Upper lobe of left lung (tissue), 6 donors: ENCODE measurements at places on chromosomes 2 and 18.

DNA sequence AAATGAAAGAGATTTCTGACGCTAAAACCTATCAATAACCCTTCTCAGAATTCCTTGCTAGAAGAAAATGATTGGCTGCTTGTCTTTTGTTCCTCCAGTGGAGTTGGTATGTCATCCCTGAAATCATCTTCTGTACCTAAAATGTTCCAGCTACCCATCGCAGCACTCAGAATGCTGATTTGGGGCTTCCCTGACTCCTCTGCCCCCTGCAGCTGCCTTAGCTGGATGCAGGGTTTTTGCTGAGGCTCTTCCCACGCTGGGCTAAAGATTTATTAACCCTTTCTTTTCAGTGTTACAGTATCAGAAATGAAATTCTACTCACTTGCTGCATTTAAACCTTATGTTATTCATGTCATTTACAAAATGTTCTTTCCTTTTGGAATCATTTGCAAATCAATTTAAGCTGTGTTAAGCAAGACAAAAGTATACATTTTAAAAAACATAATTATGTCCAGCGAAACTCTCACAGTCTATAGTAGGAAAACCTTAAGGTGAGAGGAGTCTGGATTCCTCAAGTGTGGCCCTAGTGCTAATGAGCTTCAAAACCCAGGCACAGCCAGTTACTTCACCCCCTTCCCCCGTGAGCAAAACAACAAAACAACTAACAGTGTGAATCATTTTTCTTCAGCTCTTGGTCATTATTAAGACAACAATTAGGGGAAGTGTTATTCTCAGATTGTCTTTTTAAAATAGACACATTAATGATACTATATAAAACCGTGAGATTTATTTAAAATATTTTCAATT lies 32.8 kb downstream of the PKP4 start:
- no peak for DNase-seq

- no peak for DNase-seq
Observed at GRCh38 chr2:61158356-61158955, 3.5 kb upstream of the C2orf74 start.

DNA sequence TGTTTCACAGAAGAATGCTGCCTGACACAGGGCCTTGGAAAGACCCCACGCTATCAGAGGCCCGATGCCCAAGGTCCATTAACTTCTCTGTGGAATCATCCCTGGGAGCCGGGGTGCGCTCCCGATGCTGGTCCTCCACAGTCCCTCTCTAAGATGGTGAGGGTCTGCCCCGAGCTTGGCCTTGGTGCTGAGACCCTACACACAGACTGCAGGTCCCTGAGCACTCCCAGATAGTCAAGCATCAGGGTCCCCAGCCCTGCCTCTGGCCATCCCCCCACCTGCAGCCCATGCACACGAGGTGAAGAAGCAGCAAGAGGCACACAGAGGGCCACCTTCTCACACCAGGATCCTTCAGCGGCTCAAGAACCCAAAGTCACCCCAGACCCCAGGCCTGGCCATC lies 263.3 kb downstream of the MYCN start:
- no peak for DNase-seq

GRCh38 chr2:182229297-182229696 lies 197.5 kb downstream of the PDE1A start:
- DNase-seq, result no peak

DNA sequence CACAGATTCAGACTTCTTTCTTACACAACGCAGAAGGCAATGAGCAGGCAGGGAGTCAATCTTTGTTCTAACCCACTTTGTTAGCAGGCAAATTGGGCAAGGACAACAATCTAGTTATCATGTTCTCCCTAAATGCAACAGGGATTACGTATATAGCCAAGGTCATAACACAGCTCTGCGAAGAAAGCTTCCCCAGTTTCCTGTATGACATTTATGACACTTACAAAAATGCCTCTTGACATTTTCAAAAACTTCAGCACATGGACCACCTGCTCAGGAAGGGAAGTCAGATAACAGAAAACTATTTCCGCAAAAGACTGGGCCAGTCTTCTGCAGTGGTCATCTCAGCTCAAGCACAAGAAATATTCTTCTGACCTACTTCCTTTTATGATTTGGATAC lies 106.1 kb downstream of the IRS1 start:
- DNase-seq, result no peak

DNA sequence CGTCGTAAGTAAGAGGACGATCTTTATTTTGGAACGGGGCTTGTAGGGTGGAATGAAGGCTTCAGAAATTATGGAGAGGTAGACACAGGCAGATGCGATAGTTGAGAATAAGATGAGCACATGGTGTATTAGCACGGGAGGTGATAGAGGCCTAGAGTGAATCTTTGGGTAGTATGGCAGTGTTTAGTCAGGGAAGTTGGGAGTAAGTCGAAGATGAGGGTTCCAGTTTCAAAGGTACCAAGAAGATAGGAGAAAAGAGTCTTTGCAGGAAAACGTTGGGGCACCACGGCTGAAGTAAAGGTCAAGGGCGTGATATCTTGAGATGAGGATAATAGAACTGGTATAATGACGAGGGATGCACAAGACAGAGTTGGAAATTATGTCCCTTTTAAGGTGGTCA lies 654 bp downstream of the PIK3C3 start:
- DNase-seq, result no peak
